ENCODE measurements at places on chromosomes 6 and 20.

DNA sequence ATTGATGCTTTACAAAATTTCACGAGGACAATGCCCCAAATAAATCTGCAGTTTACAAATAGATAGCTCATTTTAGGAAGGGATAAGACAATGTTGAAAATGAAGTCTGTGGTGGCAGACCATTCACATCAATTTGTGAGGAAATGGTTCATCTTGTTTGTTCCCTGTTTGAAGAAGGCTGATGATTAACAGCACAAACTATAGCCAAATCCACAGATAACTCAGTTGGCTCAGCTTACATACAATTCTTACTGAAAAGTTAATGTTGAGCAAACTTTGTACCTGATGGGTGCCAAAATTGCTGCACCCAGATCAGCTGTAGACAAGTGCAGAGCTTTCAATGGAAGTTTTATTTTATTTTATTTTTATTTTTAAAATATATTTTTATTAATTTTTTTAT, 763.9 kb downstream of the DOK5 start:
- no peak for DNase-seq

- no peak for DNase-seq
Observed at GRCh38 chr6:21739241-21739640, 145.7 kb downstream of the SOX4 start.

- no peak for DNase-seq
Observed at GRCh38 chr20:63917811-63918210, 22.9 kb downstream of the DNAJC5 start.

DNA sequence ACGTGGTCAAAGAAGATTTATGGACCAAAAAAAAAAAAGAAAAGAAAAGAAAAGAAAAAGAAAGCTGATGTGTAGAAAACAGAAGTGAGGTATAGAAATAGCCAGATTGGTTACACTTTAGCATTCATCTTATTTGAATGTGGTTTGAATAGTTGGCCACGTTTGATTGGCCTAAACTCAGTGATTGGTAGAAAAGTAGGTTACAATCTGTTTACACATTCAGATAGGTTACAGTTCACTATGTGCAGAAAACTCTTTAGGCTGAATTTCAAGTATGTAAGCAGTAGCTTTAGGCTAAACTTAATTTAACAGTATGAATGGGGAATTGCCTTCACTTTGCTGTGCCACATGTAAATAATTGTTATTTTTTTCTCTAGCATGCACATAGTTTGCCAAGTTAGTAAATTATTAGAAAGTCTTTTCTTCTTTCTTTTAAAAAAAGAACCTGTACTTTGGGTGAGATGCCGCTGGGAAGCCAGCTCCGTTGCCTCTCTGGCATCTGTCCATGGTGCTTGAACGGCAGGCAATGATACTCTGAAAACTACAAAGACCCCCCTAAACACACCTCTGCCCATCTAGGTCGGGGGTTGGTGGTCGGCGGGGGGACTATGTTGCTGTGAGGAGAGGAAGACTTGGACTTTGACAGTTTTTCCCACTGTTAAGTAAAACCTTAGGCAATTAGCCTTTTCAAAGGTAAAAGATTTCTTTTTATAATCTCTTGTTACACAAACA, 173.0 kb downstream of the AIG1 start:
- DNase-seq = no peak

- no peak for DNase-seq
Observed at GRCh38 chr20:50052550-50053361, 60.2 kb downstream of the UBE2V1 start.
